Uterine smooth muscle cell (primary cell): ENCODE measurements at places on chromosomes 12 and 14. TPM values are rescaled to one million over a fixed set of nuclear protein-coding genes. Genes with fewer than 3 reads are reported as not detected.

WNT1 gene
- total RNA-seq = not detected in 2 replicates

SYNJ2BP gene
- 17.2 and 17.3 TPM in 2 replicates for total RNA-seq

TSPAN31 gene
- 56.9 and 94.5 TPM in 2 replicates for total RNA-seq

NEDD8 gene
- 163 and 222 TPM in 2 replicates for total RNA-seq

ATF7IP gene
- 31.5 and 33.1 TPM in 2 replicates for total RNA-seq
